Stimulated activated naive CD8-positive, alpha-beta T cell treated with anti-CD3 and anti-CD28 coated beads, Interleukin-15, amount 100 ng/mL, for 72 hours (primary cell): ENCODE measurements at places on chromosomes 3 and 15.

GRCh38 chr15:101784644-101785043 lies 18.7 kb upstream of the OR4F6 start:
- no peak for DNase-seq

- no peak for DNase-seq
Observed at GRCh38 chr3:104521606-104522336, 844.9 kb upstream of the ALCAM start.

DNA sequence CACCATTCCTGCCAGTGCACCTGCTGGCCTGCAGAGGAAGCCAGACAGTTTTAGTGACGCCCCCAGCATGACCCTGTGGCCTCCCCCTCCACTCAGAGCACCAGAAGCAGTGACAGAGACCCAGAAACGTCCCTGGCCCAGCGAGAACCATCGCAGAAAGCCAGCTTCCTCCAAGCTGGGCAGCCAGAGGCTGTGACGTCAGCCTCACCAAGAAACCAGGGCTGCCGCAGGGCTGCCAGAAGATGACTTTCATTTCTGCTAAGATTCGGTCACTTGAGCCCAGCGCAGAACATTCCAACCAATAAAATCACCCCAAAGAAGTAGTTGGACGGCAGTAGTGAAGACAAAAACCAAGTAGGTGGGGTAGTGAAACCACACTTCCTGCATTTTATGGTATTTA lies 29.6 kb upstream of the RPL32 start:
- DNase-seq: peak; percentile 30

GRCh38 chr3:150261418-150261817 lies 146.7 kb upstream of the TSC22D2 start:
- no peak for DNase-seq

DNA sequence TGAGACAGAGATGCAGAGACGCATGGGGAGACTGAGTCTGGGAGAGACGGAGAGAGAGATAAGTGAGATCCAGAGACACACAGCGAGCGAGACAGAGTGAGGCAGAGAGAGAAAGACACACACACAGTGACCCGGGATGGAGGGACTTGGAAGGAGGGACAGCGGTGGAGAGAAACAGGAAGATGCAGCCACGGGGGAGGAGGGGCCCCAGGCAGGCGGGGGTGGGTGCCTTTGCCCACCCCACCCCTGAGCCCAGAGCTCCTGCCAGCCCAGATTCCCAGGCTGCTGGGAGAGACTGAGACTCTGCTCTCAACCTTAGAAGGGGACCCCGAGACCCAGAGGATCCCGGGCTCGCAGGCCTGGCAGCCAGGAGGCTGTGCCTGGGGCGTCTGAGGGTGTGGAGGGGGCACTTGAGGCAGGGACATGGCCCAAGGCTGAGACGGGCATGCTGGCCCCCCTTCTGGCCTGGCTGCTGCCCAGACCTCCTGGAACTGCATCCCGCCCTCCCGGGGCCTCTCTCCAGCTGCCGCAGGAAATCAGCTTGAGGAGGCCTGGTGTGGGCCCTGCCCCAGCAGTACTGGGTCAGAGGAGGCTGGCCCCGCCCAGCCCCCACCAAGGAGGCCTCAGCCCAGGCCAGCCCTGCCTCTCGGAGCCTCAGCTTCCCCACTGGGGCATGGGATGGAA lies 18.1 kb downstream of the H1-8 start:
- no peak for DNase-seq

- peak; percentile 68 for DNase-seq
Observed at GRCh38 chr3:169668957-169669741, 5.6 kb upstream of the MECOM start.
